ENCODE measurements at places on chromosomes 3 and 15.

DNA sequence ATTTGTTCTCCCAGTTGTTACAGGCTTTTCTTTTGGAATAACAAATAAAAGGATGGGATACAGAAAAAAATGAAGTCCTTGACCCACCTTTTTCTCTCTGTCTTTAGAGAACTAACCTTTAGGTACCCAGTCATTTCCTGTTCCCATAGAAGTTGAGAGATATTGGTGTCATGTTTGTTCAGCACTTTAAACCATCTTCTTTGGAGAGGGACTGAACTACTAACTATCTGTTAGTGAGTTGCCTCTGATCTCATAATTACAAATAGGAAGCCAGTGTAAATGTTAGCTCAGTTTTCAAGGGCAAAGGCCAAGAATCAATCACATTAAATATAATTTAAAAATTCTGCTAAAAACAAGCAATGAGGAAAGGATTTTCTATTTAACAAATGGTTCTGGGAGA, 72.9 kb upstream of the DCBLD2 start:
- DNase-seq = no peak

GRCh38 chr15:75760704-75761435, 48.2 kb upstream of the CSPG4 start:
- no peak for DNase-seq

DNA sequence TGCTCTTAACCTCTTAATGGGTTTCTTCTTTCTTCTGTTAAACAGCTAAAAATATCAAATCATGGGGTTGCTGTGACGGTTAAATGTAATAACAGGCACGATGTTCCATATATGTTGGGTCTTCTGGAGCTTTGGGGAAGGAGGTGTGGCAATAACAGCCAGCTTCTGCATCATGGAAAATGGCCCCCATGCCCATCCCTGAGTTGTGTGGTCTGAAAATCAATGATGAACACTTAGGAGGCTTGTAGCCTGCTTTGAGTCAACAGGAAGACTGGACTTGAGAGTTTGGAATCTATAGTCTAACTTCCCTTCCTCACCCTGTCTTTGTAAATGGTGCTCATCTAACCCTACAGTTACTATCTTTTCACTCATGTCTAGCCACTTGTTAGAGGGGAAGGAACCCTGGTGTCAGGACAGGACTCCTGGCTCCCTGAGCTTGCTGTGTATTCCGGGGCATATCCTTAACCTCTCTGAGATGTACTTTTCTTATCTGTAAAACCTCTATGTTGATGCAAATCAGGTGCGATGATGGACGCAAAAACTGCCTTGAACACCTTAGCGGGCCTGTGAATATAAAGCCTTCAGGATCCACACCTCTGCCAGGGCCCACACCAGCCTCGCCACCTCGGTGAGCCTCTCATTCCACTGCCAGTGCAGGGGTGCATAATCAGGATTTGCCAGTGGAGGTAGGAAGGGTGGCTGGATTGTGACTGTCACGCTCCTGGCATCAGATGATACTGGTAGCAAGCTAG, 27.5 kb downstream of the SMAD3 start:
- no peak for DNase-seq

DNA sequence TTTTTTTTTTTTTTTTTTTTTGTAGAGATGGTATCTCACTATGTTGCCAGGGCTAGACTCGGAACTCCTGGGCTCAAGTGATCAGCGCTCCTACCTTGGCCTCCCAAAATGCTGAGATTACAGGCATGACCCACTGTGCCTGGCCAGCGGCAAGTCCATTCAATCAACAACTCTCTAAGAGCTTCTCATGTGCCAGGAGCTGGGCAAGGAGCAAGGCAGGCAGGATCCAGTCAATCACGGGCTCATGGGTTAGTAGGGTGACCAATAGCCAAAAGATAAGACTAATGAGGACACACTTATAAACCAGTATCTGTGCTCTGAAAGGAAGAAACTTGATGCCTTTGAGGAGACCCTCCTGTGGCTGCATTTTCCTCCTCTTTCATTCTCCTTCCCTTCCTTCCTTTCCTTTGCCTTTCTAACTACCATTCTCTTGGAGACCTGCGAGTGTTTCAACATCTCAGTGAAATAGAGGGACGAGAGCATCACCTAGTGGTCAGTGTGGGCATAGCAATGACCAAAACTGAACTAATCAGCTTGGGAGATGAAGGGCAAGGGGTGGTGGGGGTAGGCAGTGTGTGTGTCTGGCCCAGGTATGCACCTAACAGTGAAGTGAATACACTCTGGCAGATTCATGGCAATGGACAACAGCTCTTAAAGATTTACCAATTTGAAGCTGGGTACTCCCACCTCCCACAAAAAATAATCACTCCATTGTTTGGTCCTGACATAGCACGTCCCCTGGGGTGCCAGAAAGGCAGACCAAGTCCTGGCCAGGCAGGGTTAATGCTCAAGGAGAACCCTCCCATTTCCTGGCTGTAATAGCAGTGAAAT, 6.3 kb downstream of the RPP25 start:
- DNase-seq = peak; percentile 27

GRCh38 chr15:49918121-49918520, 200.9 kb downstream of the ATP8B4 start:
- peak; percentile 39 for DNase-seq

GRCh38 chr3:120689395-120689794, 7.4 kb upstream of the HGD start:
- no peak for DNase-seq

GRCh38 chr3:170506556-170506955, 79.3 kb downstream of the SLC7A14 start:
- no peak for DNase-seq

- no peak for DNase-seq
Measured at GRCh38 chr3:166526881-166527280, 689.7 kb upstream of the BCHE start.

- DNase-seq = peak; percentile 48
Measured at GRCh38 chr15:28993051-28993719, 107.4 kb downstream of the APBA2 start.

DNA sequence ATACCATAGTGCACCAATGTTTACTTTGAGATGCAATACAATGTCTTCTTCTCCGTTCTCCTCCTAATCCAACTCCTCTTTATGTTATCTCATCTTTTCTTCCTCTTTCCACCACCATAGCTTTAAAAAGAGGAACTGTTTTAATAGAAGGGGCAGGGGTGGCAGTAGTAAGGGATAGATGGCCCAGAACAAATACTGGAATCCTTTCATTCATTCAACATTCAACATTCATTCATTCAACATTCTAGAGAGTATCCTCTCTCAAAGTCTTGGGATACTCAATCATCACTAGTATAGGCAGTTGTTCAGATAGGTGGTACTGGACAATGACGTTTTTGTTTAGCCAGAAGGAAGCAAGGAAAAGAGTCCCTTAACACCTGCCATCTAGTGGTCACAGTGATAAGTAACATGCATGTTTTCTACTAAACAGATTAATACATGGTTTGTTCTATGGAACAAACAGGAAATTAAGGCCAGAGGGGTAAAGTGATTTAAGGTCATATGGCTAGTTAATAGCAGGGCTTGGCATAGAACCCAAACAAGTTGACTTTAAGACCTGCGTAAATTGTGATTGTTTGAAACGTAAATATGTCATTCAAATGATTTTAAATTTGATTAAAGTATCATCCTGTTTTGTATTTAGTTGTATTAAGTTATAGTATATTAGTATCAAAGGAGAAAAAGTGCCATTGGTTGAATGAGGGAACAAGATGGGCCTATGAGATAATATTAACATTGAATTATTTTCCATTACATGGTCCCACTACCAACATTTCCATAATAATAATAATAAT, 26.9 kb upstream of the EHHADH start:
- DNase-seq = peak; percentile 53

DNA sequence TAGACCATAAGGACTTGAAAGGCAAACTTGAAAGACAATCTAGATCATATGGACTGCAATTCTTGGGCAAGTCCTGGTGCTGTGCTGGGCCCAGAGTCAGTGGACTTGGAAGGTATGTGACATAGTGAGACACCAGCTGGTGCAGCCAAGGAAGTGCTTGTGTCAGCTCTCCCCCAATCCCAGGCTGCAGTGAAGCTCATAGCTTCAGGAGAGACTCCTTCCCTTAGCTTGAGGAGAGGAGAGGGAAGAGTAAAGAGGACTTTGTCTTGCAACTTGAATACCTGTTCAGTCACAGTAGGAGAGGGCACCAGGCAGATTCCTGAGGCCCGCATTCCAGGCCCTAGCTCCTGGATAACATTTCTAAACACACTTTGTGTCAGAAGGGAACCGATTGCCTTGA, 127.4 kb upstream of the ZPLD1 start:
- DNase-seq = no peak

DNA sequence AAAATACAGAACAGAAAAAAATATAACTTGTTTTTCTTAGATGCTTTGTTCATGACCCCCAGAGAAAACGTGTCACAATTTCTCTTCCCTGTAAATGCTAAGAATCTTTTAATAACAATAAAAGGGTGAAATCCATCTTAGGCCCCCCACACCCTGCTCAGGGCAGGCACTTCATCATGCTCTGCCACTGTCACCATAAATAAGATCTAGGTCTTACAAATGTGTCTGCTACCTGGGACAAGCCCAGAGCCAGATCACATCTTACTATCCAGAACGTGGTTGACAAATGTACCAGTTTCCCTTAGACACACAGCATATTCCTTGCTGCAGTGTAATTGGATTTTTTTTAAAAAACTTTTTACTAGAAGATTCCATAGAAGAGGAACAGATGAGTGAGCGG, 795.4 kb downstream of the AGBL1 start:
- DNase-seq = no peak

GRCh38 chr3:72282918-72283317, 498.0 kb upstream of the PROK2 start:
- DNase-seq = no peak

DNA sequence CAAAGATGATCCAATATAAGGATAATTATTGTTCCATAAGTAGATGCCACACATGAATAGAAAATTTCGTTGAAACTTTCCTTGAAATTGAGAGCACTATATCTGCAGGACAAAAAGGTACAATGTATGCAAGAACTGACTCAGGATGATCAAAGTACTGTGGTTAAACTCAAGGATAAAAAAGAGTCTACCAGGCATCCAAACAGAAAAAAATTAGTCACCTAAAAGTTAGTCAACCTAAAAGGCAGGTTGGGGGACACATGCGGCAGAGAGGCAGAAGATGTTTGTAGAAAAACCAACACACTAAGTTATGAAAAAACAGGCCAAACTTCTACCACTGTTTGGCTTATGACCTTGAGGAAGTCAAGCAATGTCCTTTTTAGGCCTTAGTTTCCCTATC, 68.7 kb downstream of the GSK3B start:
- DNase-seq = peak; percentile 26

DNA sequence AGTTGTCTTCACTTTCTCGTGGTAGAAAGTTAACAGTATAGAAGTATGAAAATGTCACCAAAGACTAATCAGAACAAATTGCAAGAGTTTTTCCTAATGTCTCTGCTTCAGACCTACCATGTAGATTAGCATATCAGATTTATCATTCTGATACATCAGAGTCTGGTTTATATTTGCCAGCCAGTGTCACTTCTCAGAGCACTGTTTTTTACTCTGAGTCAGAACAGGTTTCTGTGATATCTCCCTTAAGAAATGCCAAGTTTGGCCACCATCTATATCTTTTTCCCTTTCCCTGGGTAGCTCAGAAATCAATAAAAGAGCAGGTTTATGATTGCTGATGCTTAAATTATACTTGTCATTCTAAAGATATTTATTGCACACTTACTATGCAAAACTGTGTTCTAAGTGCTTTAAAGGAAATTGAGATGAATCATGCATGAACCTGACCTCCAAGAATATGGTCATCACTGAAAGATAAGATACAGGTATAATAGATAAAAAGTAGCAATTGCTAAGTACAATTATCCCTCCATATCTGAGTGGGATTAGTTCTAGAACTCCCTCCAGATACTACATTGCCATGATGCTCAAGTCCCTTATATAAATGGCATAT, 672.7 kb upstream of the NAALADL2 start:
- no peak for DNase-seq

DNA sequence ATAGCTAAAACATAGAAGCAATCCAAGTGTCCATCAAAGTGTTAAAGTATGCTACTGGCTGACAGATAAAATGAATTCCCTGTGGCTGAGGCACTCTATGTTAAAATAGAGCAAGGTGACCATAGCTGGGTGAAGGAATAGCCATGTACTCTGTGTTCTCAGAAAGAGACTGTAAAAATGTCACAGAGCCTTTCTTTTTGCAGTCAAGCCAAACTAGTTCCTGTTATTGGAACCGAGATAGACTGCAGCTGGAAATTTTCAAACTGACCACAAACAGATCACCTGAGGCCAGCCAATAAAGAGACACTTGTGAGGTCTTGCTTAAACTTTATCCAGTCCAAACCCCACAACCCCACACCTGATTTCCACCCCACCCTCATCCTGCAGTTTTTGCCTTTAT, 422.8 kb upstream of the NAALADL2 start:
- DNase-seq = no peak

DNA sequence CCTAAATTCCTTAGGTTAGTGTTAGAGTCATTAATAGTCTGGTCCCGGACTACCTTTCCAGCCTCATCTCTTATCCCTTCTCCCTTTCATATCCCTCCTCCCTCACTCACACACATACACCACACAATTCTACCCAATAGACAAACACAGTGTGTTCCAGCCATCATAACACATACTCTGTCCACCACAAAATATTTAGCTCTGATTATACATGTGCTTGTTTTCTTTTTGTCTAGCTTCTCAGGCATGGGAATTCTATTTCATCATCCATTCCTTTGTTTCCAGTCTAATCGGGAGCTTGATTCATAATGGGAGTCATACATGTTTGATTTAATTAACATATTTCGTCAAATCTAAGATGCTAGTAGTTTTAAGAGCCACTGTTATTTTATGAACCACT, 161.8 kb upstream of the BFSP2 start:
- peak; percentile 59 for DNase-seq

- DNase-seq = peak; percentile 96
Measured at GRCh38 chr15:82183121-82184031, 79.2 kb downstream of the EFL1 start.

DNA sequence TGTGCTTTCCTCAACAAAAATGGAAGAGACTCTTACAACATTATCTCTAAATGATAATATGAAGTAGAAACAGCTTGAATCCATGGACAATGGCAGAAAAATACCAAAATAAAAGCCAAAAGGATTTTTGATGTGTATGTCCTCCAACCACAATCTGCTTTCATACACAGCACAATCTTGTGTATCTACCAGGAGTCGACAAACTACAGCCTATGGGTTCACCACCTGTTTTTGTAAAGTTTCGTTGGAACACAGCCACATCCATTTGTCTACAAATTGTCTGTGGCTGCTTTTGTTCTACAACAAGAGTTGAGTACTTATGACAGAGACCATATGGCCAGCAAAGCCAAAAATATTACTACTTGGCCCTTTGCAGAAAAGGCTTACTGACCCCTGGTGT, 88.7 kb upstream of the UBE2E2 start:
- DNase-seq = no peak

DNA sequence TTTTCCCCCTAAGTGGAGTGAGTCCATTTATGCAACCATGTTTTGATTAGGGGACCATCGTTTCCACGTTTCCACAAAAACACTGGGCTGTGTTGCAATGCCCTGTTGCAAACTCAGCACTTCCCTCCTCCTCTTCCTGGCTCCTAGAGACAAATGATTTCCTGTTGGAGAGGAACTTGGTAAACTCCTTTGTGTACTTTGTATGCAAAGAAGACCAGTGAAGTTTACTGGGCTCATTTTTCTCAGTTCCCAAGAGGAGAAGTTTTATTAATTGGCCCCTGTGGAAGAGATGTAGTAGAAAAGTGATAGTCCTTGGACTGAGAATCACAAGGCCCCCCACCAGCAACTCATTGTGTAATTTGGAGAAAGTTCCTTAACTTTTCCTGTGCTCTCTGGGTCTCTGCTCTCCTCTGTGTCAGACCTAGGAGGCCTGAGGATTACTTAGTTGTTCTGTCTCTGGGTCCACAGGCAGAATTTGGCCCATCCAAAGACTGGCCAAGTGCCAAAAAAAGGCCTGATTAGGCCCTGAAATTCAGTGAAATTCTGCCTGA, 95.0 kb downstream of the ATG7 start:
- no peak for DNase-seq

Data from astrocyte (in vitro differentiated cells and primary cell).